ENCODE measurements at places on chromosomes 1 and 21. TPM values are rescaled to one million over a fixed set of nuclear protein-coding genes. Genes with fewer than 3 reads are reported as not detected.

The FCRL5 gene
- total RNA-seq = not detected

DNA sequence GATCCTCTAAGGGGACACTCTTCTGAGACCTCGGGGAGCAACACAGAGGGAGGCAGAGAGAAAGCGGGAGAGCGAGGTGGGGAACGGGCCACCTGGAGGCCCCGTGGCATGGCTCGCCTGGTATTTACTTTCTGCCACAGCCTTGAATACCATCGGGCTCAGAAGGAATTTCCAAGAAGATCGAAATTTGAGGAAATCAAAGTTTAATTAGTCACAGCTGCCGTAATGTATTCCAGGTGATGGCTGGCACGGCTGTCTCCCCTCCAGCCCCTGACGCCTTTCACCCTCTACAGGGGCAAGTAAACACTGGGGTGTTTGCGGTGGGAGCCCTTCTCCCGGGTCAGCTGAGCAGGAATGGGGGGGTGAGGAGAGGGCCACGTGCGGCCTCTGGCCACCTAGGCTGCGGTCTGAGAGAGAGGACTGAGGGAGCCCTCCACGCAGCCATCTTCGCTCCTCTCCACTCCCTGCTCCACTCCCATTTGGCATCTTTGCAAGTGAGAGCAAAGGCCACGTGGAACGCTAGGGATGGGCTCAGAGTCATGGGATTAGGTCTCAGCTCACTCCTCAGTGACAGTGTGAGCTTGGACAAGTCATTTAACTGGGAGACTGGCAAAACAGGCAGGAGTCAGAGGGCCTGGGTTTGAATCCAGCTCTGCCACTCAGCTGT lies 125.2 kb downstream of the SYF2 start:
- no peaks in the 10 kb centered on the region for H3K4me1 ChIP-seq
- no peak for DNase-seq
- H3K27ac ChIP-seq = no peak overlapping the region
- H3K27me3 ChIP-seq = peaks cover 72% of the 10 kb centered on the region
- no peaks in the 10 kb centered on the region for H3K36me3 ChIP-seq

DNA sequence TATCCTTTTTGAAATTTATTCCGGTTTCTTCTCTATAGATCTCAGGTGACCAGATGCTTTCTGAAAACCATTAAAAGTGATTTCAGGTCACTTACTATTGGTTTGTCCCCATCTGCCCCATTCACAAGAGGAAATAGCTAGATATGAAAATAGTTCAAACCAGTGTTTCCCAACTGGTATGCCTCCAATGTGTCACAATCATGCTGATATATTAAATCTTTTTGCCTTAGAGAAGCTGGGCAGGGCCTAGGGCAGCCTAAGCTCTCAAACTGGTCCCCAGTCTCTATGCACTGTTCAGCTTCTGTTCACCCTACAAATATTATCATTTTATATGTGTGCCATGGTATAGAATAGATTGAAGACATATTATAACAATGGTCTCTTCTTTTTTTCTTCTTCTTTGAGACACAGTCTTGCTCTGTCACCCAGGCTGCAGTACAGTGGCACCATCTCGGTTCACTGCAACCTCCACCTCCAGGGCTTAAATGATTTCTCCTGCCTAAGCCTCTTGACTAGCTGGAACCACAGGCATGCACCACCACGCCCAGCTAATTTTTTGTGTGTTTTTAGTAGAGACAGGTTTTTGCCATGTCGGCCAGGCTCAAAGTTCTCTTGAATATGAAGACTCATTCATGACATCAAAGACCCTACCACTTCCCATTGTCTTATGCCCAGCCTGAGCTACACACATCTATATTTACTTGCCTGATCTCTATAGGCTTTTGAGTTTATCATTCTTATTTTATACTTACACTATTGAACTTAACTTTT lies 15.7 kb downstream of the PTPN22 start:
- no peak overlapping the region for H3K27ac ChIP-seq
- DNase-seq = no peak
- no peaks in the 10 kb centered on the region for H3K27me3 ChIP-seq

DNA sequence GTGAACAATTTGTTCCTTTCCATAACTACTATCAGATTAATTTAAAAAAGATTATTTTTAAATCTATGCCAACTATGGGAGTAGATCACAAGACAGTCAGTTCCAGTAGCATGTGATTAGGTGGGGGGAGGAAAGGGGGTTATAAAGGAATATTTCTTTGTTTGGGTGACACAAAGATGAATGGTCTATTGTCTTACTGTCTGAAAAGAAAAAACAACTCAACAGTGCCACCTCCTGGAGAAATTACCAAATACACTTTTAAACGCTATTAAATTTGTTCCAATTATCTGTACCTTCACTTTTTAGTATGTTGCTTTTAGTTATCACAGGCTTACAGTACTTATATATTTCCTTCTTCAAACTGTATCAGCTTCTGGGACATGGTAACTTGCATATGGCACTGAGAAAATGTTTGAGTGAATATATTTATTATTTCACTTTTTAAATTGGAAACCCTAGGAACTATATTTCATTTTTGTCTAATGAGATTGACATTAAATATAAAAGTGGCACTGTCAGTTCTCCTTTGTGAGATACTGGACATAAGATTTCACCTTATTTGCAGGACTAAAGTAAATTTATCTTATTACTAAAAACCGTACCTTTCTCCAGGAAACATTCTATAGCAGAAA lies 1.7 kb upstream of the SORT1 start:
- H3K27ac ChIP-seq = no peak overlapping the region
- peaks cover 14% of the 10 kb centered on the region for H3K4me1 ChIP-seq
- no peak overlapping the region for H3K4me3 ChIP-seq
- H3K36me3 ChIP-seq = peaks cover 19% of the 10 kb centered on the region
